ENCODE measurements at places on chromosomes 1 and 21. TPM values are rescaled to one million over a fixed set of nuclear protein-coding genes. Genes with fewer than 3 reads are reported as not detected.

The SPATA1 gene
- not detected for total RNA-seq

The VCAM1 gene
- total RNA-seq, result 8.0 TPM

The SMCP gene
- total RNA-seq, result not detected

The SPRR1A gene
- total RNA-seq, result not detected

The OR2AK2 gene
- not detected for total RNA-seq

The AJAP1 gene
- under 0.01 TPM for total RNA-seq

The OR2L2 gene
- not detected for total RNA-seq

The HEATR1 gene
- 17.0 TPM for total RNA-seq

The VWA5B1 gene
- not detected for total RNA-seq

The HTR1D gene
- total RNA-seq, result 2.4 TPM

The ST6GALNAC5 gene
- total RNA-seq, result 22.2 TPM

The KRTAP12-2 gene
- total RNA-seq, result not detected

The USH2A gene
- total RNA-seq, result not detected

The FALEC gene
- total RNA-seq, result not detected

The FUBP1 gene
- 124 TPM for total RNA-seq

The KCNT2 gene
- total RNA-seq, result 8.1 TPM

The GFI1 gene
- 1.3 TPM for total RNA-seq

The CTSK gene
- total RNA-seq, result 47.1 TPM

The DIO1 gene
- total RNA-seq, result not detected

The ARHGEF16 gene
- 19.2 TPM for total RNA-seq

The S100A1 gene
- 45.4 TPM for total RNA-seq

The MATN1 gene
- total RNA-seq, result not detected

The ADORA3 gene
- 9.2 TPM for total RNA-seq

The RNF186 gene
- total RNA-seq, result not detected

The SYCP1 gene
- not detected for total RNA-seq

The IL20 gene
- not detected for total RNA-seq

The HMGB4 gene
- not detected for total RNA-seq

The PPM1J gene
- 0.66 TPM for total RNA-seq

The SOD1 gene
- total RNA-seq, result 164 TPM

The ACKR1 gene
- 196 TPM for total RNA-seq

All from tibial nerve (tissue), 4 donors.